Vagina (tissue), 2 donors: ENCODE measurements at places on chromosomes 1 and 21.
A peak's percentile ranks its signal among the peaks of the same experiment; 100 is the strongest.

DNA sequence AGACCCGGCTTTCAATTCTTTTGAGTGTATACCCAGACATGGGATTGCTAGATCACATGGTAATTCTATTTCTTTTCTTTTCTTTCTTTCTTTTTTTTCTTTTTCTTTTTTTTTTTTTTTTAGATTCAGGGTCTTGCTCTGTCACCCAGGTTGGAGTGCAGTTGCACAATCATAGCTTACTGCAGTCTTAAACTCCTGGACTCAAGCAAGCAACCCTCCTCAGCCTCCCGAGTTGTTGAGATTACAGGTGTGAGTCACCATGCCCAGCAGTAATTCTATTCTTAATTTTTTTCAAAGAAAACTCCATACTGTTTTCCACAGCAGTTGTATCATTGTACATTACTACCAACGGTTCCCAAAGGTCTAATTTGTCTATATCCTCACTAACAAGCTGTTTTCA is 13.5 kb upstream of the RNF186 start:
- no peaks in the 10 kb centered on the region for H3K36me3 ChIP-seq
- H3K27me3 ChIP-seq, result no peaks in the 10 kb centered on the region
- H3K4me3 ChIP-seq, result no peak overlapping the region

DNA sequence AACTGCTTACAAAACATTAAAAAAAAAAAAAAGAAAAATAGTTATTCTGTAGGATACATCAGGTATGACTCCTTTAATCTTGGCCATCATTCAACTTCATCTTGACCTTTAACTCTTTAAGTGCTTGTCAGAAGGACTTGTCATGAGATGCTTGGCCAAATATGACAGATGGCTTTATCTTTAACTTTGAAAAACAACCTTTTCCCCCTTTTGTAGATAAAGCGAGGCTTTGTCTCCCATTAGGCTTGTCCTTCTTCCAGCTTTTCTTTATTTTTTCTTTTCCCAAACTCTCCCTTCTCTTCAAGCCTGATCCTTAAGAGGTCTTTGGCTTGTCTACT is 2.3 kb downstream of the SRSF10 start:
- no peak overlapping the region for H3K4me3 ChIP-seq
- peaks cover 53% of the 10 kb centered on the region for H3K4me1 ChIP-seq
- no peak for DNase-seq

DNA sequence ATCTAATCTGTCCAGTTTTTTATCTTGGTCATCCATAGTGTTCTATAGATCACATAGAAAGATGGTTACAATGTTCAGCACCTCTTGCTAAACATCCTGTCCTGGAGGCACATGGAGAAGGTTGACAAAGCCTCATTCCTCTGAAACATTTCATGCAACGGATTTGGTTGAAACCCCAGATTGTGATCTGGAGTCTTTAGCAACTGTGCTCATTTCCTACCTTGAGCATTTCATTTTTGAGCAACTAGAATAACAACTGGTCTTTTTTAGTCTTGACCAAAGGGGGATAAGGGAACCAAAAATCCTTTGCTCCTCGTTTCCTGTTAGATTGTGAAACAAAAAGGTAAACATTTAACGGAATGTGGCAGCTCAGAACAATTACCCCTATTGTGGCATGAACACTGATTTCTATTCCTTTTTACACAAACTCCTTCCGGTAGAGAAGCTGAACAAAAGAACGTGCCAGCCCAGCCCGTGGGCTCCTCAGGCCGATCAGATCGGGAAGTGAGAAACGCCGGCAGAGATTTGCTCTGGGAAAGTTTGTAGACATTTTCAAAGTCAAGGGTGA is 94.7 kb upstream of the ERRFI1 start:
- peak overlapping the region; percentile 84 for H3K27ac ChIP-seq
- no peaks in the 10 kb centered on the region for H3K36me3 ChIP-seq
- no peaks in the 10 kb centered on the region for H3K27me3 ChIP-seq
- DNase-seq, result no peak
- no peak overlapping the region for H3K4me3 ChIP-seq
- H3K4me1 ChIP-seq, result peaks cover 62% of the 10 kb centered on the region

DNA sequence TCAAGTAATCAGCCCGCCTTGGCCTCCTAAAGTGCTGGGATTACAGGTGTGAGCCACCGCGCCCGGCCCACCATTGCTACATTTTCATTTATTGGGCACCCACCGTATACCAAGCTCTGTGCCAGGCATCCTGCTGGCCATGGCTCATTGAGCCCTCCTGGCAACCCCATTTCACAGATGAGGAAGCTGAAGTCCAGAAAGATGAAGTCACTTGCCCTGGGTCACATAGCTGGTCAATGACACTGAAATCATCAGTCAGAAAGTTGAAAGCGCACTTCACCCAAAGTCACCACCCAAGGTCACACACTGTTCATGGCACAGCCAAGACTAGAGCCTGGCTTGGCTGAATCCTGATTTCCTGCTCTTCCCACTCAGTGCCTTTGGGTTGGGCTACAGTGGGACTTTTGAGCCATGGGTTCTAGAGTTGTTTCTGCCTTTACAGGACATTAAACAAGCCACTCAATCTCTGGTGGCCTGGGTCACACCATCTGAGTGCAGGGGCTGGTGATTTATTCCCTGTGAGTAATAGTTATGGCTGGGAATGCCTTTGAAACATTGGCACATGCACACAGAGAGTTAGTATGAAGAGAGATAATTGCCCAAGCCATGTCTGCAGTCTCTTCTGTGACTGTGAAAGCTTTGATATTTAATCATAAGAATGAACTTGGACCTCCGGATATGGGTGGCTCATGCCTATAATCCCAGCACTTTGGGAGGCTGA is 16.0 kb upstream of the ARHGEF10L start:
- no peaks in the 10 kb centered on the region for H3K27me3 ChIP-seq
- H3K36me3 ChIP-seq, result no peaks in the 10 kb centered on the region
- no peak overlapping the region for H3K27ac ChIP-seq
- H3K4me1 ChIP-seq, result peaks cover 28% of the 10 kb centered on the region
- no peak for DNase-seq

DNA sequence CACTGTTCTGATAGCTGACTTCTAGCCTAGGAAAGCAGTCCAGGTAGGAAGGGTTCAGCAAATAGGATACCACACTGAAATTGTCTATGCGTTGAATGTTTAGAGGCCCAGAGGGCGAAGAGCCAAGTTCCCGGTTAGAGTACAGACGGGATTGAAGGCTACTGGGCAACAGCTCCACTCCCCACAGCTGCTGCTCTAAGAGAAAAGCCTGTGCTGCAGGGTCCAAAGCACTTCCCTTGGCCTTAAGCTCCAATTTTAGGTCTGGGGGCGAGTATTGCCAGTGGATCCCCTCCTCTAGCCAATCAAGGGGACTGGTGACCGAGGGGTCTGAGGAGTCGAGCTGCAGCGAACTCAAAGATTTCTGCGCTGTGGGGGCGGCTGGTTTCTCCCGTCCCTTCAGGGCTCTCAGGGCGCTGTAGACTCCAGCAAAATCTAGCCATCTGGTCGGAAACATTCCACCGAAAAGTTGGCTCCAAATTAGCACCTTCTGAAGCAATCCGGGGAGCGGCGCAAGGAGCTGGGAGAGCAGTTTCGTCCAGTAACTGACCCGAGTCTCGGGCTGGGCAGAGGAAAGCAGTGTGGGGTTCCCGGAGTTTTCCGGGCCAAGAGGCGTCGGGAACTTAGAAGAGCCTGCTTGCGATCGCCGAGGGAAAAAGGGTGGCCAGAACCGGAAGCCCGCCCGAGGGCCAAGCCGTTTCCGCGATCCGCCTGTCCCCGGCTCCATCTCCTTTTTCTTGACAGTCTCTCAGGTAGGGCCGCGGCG is 748 bp downstream of the PPP1R15B start:
- peak overlapping the region; percentile 82 for H3K4me3 ChIP-seq
- peaks cover 53% of the 10 kb centered on the region for H3K4me1 ChIP-seq
- H3K27ac ChIP-seq, result peak overlapping the region; percentile 99
- peaks cover under 1% of the 10 kb centered on the region for H3K36me3 ChIP-seq
- DNase-seq, result no peak
- H3K27me3 ChIP-seq, result no peaks in the 10 kb centered on the region

DNA sequence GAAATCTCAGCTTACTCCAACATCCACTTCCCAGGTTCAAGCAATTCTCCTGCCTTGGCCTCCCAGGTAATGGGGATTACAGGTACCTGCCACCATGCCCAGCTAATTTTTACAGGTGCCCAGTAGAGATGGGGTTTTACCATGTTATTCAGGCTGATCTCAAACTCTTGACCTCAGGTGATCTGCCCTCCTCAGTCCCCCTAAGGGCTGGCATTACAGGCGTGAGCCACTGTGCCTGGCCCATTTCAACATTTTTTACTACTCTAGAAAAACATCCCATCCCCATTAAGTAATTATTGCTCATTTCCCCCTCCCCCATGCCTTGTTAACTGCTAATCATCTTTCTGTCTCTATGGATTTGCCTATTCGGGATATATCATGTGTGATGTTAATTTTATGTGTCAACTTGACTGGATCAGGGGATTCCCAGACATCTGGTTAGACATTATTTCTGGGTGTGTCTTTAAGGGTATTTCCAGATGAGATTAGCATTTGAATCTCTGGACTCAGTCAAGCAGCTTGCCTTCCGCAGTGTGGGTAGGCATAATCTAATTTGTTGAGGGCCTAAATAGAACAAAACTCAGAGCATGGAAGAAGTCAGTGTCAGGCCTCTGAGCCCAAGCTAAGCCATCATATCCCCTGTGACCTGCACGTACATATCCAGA is 33.0 kb upstream of the ZBTB8B start:
- no peaks in the 10 kb centered on the region for H3K36me3 ChIP-seq
- H3K27me3 ChIP-seq, result no peaks in the 10 kb centered on the region
- no peak overlapping the region for H3K4me3 ChIP-seq

- H3K36me3 ChIP-seq, result no peaks in the 10 kb centered on the region
- no peaks in the 10 kb centered on the region for H3K4me1 ChIP-seq
- no peak overlapping the region for H3K27ac ChIP-seq
- no peaks in the 10 kb centered on the region for H3K27me3 ChIP-seq
- no peak overlapping the region for H3K4me3 ChIP-seq
Observed at GRCh38 chr1:196738730-196739129, 35.9 kb upstream of the CFHR3 start.
